ENCODE measurements at places on chromosomes 5 and 9.
A peak's percentile ranks its signal among the peaks of the same experiment; 100 is the strongest.

- no peak for DNase-seq
Measured at GRCh38 chr5:82406205-82406773, 128.1 kb upstream of the RPS23 start.

DNA sequence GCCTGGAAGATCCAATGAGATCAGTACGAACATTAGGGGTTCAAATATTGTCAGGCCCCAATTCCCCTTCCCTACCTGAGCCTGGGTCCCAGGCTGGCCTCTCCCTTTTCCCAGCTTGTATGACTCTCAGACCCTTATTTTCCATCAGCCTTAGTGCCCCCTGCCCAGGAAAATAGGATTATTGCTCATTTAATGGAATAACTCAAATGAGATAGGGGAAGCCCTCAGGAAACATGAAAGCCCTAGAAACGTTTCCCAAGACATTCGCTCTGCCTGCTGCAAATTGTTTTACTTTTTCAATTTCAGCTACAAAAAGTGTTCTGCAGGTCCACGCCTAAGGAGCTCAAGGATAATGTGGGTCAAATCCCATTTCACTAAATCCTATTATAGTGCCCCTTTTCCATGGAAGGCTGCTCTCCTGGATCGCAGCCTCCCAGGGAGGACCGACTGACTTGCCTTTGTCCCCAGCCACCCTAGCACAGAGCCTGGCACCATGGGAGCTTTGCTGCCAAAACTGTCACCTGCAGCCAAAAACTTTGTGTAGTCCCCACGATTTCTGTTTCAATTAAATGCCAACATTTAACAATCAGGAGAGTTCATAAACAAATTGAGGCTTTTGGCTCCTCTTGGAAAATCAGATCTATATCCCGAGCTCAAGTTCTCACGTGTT is 46.9 kb downstream of the THOC3 start:
- no peak for DNase-seq

DNA sequence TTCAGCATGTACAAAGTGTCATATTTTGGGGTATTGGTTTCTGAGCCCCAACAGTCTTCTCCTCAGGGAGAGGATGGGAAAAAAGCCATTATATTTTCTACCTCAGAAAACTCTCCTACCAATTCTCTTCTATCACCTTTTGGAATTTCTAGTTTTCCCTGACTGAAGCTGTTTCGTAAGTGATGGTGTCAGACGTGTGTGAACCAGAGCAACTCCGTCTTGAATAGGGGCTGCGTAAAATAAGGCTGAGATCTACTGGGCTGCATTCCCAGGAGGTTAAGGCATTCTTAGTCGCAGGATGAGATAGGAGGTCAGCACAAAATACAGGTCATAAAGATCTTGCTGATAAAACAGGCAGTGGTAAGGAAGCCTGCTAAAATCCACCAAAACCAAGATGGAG is 197.3 kb upstream of the C9orf72 start:
- no peak for DNase-seq

DNA sequence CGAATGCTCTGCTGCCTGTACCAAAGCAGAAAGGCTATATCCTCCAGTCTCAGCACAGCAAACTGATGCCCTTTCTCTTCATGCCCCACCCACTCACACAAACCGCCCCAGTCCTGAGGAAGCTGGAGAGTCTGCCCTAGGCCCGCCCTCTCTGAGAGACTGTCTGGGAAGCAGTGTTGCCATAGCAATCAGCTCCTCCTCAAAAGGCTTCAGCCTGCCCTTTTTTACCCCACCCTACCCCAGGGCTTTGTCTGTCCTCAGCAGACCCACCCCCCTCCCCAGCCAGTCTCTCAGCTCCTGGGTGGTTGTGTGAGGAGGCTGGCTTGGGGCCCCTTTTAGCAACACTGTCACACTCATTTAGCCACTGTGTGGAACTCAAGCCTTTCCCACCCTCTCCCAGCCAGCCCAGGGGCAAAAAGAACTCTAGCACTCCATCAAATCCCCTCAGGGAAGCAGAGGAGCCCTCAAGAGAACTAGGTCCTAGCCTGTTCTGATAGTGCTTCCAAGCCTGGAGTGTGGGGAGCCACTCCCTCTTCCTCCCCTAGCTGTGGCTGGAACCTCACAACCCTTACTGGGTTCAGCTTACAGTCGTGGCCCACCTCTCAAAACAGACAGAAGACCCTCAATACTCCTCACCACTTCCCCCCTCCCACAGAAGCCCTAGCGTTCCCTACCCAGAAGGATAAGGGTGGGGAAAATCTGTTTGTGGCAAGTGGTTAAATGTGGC is 1.4 kb downstream of the ATOSB start:
- DNase-seq: peak; percentile 7

DNA sequence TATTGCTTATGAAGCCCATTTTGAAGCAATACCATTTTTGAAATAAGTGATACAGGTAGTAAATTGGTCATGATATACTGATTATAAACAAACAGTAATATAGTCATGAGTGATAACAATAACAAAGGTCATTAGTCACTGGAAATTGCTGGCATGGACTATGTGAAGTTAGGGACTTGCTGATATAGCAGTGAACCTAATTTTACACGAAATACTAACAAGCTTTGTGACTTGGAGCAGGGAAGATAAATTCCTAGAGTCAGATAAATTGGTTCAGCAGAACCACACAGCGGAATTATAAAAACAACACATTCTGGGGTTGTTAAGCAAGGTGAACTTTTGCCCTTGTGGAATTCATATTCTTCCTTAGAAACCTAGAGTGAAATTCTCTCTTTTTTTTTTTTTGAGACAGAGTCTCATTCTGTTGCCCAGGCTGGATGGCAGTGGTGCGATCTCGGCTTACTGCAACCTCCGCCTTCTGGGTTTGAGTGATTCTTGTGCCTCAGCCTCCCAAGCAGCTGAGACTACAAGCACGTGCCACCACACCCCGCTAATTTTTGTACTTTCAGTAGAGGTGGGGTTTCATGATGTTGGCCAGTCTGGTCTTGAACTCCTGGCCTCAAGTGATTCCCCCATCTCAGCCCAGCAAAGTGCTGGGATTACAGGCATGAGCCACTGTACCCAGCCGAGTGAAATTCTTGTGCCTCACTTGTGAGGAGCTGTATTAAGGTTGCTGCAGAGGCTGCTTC is 6.0 kb downstream of the UGCG start:
- DNase-seq: no peak

- no peak for DNase-seq
Measured at GRCh38 chr5:15789642-15790041, 289.7 kb downstream of the FBXL7 start.

All from NCI-H1417 treated with DMSO at 0.1 percent for 48 hours (cell line).